AG08396 (cell line): ENCODE measurements at places on chromosomes 2 and 18.

DNA sequence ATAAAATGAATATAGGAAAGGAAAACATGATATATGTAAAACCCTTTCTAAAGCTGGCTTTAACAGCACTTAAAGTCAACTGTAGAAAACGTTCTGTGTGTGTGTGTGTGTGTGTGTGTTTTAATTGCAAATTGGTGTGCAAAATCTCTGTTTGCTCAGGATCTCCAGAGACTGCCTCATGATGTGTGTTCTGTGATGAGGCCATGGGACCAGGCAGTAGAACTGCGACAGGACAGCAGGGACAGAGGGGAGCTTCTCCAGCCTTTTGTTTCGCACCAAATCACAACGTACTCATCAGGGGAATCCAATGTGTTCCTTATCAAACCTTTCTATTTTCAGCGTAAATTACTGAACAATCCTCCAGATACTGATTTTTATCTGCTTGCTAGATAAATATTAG is 66.7 kb downstream of the NXPH2 start:
- DNase-seq, result no peak

- DNase-seq, result peak; percentile 75
Observed at GRCh38 chr2:152646775-152647174, 70.5 kb downstream of the PRPF40A start.

DNA sequence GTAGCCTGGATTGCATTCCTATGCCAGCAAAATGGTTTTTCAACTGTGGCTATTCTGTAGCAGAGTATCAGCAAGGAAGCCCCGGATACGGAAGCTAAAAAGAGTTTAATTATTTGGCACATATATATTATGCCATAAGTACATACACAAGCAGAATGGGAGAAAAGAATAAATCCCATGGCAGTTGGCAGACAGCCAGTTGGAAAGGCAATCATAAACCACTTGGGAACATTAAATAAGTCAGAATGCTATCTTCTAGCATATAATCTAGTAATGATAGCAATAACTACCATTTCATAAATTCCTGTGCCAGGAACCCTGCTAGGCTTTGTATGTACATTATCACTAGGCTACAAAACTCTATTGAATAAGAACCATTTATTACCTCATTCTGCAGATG is 26.0 kb downstream of the GALNT5 start:
- DNase-seq, result no peak

- no peak for DNase-seq
Observed at GRCh38 chr2:109372614-109373013, 241.2 kb downstream of the SEPTIN10 start.

GRCh38 chr2:12539776-12540562 is 176.8 kb upstream of the TRIB2 start:
- DNase-seq, result no peak

DNA sequence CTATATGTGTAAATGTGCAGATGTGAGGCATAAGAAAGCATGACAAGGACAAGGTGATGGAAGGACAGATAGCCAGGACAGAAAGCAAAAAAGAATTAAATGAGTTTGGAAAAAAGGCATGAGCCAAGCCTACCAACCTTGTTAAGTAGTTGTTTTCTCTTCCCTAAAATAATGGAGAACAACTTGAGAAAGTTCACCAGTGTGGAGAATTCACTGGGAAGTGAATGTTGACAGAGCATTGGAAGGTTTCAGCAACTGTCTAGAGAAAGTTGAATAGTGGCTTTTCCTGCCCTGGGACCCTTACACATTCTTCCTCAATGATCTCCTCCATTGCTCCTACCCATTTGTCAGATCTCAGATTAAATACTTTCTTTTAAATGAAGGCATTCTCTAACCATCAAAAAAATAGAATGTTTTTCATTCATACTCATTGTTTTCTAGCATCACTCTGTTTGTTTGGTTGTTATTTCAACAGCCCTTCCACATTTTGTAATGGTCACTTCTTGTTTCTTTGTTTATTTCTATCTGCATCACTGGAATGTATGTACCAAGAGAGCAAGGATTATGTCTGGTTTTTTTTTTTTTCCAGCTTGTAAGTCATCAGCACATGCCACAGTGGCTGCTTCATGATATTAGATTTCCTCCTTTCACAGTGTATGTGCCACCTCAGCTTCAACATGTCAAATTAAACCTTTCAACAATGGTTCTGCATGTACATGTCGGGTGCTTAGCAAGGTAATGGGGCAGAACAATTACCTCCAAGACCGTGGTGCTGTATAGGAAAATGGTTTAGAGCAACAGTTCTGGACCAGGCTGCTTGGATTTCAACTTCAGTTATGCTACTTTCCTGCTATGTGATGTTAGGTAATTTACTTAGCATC is 586.0 kb upstream of the VRK2 start:
- no peak for DNase-seq
